Left ventricle myocardium inferior (tissue), 1 donor: ENCODE measurements at places on chromosomes 7 and 10. TPM values are rescaled to one million over a fixed set of nuclear protein-coding genes. Genes with fewer than 3 reads are reported as not detected.

Gene GIMAP8
- 11.0 TPM for total RNA-seq

Gene SDK1
- 1.3 TPM for total RNA-seq

Gene OR2A1
- not detected for total RNA-seq

Gene CYP3A4
- total RNA-seq, result not detected

Gene GPR26
- total RNA-seq, result not detected

GRCh38 chr7:42234736-42235135 lies 2.3 kb downstream of the GLI3 start:
- peaks cover 33% of the 10 kb centered on the region for H3K4me1 ChIP-seq
- H3K36me3 ChIP-seq, result no peaks in the 10 kb centered on the region
- no peak for DNase-seq
- peak overlapping the region; percentile 91 for H3K4me3 ChIP-seq
- H3K27ac ChIP-seq, result no peak overlapping the region

DNA sequence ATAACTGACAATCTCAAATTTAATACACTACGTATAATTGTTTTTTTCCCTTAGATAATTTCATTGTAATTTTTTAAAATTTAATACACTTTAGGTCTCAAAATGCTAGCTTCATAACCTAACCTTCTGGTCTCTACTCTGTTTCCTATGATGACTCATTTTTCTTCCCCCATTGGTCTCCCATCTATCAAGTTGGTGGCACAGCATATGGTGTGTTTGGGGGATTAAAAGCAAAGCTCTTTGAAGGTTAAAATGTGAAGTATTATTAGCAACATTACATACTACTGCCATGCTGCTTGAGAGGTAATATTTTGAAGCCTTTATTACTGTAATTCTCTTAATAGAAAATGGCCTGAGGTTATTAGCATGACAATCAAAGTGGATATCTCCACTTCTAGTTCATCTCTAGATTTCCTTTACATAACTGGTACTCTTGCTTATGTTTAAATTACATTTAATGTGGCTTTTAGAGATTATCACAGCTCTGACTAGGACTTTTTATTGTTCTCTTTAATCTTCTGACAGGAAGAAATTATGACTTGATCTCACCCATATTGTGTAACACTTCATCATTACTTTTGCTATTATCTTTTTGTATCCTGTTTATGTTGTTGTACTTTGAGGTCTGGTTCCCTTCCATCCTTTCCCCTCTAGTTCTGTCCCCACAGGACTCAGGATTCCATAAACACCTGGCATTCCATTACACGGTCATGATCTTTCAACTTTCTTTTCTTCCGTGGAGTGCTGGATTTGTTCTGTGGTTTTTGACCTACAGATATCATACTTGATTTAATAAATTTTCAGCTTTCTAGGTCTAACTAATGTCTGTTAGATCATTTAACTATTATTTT lies 185.1 kb downstream of the SEMA3D start:
- peaks cover 21% of the 10 kb centered on the region for H3K4me1 ChIP-seq
- no peak overlapping the region for H3K27ac ChIP-seq
- H3K4me3 ChIP-seq, result no peak overlapping the region
- H3K36me3 ChIP-seq, result no peaks in the 10 kb centered on the region
- H3K27me3 ChIP-seq, result no peaks in the 10 kb centered on the region

DNA sequence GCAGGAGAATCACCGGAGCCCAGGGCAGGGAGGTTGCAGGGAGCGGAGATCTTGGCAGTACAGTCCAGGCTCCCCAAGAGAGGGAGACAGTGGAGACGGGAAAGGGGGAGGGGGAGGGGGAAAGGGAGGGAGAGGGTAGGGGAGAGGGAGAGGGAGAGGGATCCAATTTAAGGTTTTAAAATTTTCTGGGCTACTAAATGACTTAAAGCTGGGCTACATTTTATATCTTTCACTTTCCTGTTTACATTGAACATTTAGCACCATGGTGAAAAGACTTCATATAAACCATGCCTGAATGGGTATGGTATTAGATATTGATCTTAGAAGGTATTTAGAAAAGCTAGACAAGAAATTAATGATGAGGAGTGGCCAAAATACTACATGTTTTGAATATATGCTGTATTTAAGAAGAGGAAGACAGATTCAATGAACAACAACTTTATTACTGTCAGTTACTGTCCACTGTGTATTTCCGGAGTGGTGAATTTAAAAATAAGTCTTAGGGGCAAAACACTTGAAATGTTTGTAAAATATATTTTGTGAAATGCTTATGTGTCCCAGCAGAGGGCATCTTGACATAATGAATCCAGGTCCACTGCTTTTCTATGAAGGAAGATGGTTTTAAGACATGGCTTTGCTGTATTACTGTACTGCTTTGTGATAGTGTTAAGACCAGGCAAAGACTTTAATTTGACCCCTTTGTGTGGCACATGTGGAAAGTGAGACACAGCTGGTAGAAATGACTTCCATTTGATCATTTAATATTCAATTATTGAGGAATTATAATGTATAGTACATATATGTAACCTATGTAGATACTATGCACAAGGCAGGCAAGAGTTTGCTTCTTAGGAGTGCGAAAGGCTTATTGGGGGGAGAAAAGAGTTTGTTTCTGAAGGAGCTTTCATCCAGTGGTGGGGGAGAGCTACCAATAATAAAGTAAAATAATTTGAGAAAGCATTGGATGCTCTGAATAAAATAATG lies 52.8 kb downstream of the NRF1 start:
- H3K4me1 ChIP-seq, result no peaks in the 10 kb centered on the region
- no peak overlapping the region for H3K27ac ChIP-seq
- no peaks in the 10 kb centered on the region for H3K27me3 ChIP-seq

- no peak for DNase-seq
- peaks cover 33% of the 10 kb centered on the region for H3K4me1 ChIP-seq
- no peaks in the 10 kb centered on the region for H3K36me3 ChIP-seq
- H3K4me3 ChIP-seq, result no peak overlapping the region
These were observed 66.1 kb downstream of the AMZ1 start for GRCh38 chr7:2754086-2754485.

DNA sequence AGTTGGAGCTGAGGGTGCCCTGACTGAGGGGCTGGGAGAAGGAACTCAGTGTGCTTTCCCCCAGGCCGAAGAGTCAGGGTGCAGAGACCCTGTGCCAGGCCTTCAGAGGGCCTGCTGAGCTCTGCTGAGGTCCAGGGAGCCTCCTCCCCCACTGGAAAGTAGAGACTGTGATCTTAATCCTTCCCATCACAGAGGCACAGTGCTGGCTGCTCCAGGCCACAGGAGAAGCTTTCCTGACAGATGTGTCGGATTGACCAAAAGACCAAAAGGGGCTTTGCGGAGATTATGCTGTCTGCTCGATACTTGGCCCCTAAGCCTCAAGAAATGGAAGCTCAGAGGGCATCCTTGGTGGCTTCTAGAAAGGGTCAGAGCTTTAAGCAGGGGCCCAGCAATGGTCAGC lies 32.9 kb upstream of the BTRC start:
- H3K36me3 ChIP-seq, result no peaks in the 10 kb centered on the region
- no peak overlapping the region for H3K4me3 ChIP-seq
- peaks cover 29% of the 10 kb centered on the region for H3K27me3 ChIP-seq
- H3K4me1 ChIP-seq, result no peaks in the 10 kb centered on the region
- no peak overlapping the region for H3K27ac ChIP-seq

DNA sequence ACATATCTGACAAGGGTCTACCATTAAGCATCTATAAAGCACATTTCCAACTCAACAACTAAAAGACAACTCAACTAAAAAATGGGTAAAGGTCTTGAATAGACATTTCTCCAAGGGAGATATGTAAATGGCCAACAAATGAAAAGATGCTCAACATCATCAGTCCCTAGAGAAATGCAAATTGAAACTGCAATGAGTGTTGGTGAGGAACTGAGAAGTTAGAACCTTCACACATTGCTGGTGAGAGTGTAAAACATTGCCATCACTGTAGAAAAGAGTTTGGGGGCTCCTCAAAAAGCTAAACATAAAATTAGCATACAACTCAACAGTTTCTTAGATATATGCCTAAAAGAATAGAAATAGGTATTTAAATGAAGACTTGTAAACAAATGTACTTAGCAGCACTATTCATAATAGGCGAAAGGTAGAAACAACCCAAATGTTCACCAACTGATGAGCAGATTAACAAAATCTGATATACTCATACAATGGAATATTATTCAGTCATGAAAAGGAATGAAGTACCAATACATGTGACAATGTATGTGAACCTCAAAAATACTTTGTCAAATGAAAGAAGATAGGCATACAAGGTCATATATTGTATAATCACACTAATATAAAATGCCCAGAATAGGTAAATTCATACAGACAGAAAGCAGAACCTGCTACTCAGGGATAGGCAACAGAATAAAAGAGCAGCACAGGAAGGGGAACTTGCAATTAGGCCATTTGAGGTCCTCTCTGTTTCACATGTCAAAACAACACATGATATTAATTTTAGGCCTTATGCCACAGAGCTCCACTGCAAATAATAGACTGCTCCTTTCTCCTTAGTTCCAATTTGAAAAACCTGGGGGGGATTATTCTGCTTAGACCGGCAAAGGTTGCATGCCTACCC lies 10.6 kb upstream of the LRRC72 start:
- H3K4me1 ChIP-seq, result no peaks in the 10 kb centered on the region
- DNase-seq, result no peak
- no peaks in the 10 kb centered on the region for H3K27me3 ChIP-seq
- H3K27ac ChIP-seq, result no peak overlapping the region
- H3K36me3 ChIP-seq, result no peaks in the 10 kb centered on the region

GRCh38 chr7:6306471-6306870 lies 34.0 kb upstream of the CYTH3 start:
- no peak for DNase-seq
- no peaks in the 10 kb centered on the region for H3K27me3 ChIP-seq
- H3K27ac ChIP-seq, result no peak overlapping the region
- H3K4me1 ChIP-seq, result no peaks in the 10 kb centered on the region
- no peaks in the 10 kb centered on the region for H3K36me3 ChIP-seq

GRCh38 chr7:44867073-44867995 lies 18.0 kb downstream of the PURB start:
- H3K27ac ChIP-seq, result peak overlapping the region; percentile 14
- no peak for DNase-seq
- peaks cover 6% of the 10 kb centered on the region for H3K4me1 ChIP-seq

DNA sequence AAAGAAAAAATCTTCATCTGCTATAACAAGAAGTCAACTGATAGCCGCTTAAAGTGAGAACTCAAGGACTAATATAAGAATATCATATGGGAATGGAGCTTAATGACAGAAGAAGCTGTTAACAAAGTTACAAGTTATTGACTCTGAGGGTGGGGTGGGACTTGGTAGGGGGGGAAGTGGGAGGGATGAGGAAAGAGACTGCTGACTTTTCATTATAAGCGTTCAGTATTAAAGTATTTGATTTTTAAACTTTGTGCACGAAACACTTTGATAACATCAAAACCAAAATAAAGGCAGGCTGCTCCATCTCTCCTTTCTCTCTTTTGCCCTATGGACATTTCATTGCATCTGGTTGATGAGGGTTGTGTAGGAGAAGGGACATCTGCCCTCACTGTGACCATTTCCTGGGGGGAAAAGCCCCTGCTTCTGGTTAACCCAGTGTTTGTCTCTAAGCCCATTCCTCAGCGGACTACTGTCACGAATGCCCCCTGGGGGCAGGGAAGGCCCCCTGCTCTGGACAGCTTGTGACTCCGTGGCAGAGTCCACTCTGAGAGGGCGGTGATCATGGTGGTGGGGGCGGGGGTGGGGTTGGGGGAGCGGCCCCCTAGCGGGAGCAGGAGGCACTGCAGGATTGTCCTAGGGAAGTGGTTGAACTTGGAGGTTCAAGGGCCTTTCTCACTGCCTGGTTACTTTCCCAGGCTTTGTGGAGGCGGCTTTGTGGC lies 17.4 kb downstream of the SLC13A4 start:
- H3K27me3 ChIP-seq, result no peaks in the 10 kb centered on the region
- peaks cover 15% of the 10 kb centered on the region for H3K4me1 ChIP-seq
- no peaks in the 10 kb centered on the region for H3K36me3 ChIP-seq
- no peak for DNase-seq
- no peak overlapping the region for H3K27ac ChIP-seq

- H3K4me1 ChIP-seq, result peaks cover 23% of the 10 kb centered on the region
- no peaks in the 10 kb centered on the region for H3K36me3 ChIP-seq
- H3K27me3 ChIP-seq, result peaks cover 50% of the 10 kb centered on the region
- H3K4me3 ChIP-seq, result no peak overlapping the region
- no peak overlapping the region for H3K27ac ChIP-seq
- no peak for DNase-seq
These were observed 4.4 kb upstream of the SEPHS1 start for GRCh38 chr10:13352519-13352918.

DNA sequence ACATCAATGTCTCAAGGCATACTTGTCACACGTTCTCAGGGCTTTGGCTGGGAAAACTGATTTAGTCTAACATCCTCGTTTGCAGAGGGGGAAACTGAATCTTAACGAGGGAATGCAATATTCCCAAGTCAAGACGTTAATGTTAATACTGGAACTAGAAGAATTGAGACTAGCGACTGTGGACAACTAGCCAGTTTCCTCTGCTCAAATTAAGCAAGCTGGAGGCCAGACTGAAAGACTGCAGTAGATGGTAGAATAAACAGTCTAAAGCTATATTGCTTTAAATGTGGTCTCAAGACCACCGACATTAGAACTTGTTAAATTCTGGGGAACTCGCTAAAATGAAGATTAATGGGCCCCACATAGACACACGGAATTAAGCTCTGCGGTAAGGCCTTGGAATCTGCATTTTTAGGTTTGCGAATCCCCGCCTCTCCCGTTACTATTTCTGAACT lies 639 bp upstream of the TFAM start:
- peaks cover 39% of the 10 kb centered on the region for H3K4me1 ChIP-seq
- peaks cover 27% of the 10 kb centered on the region for H3K36me3 ChIP-seq
- H3K4me3 ChIP-seq, result peak overlapping the region; percentile 79
- no peaks in the 10 kb centered on the region for H3K27me3 ChIP-seq

- no peaks in the 10 kb centered on the region for H3K36me3 ChIP-seq
- H3K4me3 ChIP-seq, result peak overlapping the region; percentile 58
These were observed 141.6 kb upstream of the TCERG1L start for GRCh38 chr10:131452926-131453720.

DNA sequence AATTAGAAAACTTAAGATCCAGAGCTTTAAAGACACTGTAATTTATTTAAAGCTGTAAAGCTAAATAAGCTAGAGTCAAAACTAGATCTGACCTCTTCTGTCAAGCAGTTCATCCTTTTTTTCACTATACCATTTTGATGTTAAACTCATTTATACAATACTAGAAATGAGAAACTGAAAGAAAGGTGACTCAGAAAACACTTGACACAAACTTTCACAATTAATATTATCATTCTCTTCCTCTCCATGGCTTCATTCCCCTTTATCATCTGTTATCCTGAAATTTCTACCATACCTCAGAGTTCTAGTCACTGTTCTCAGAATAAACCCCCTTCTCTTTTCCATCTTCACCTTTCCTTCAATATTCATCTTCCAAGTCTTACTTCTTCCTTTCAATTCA lies 1.3 kb downstream of the FIGNL1 start:
- H3K36me3 ChIP-seq, result peaks cover 22% of the 10 kb centered on the region
- no peak overlapping the region for H3K27ac ChIP-seq
- no peak for DNase-seq

DNA sequence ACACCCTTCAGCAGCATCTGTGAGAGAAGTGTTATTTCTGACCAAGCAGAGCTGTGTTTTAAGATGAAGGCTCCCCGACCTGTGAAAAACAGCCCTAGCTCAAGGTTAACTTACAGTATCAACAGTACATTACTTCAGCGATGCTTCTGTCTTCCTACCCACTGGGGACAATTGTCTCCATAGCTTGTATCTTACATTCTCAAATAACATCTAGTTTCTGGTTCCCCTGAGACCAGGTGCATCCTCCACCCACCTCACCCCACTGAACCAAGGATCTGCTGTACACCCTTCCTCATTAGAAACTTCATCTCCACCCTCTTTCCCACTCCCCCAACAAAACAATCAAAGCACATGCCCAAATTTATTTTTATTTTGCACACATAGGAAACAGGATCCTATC lies 102.0 kb downstream of the VOPP1 start:
- no peak overlapping the region for H3K27ac ChIP-seq
- no peak for DNase-seq
- H3K4me3 ChIP-seq, result no peak overlapping the region
- H3K4me1 ChIP-seq, result peaks cover 3% of the 10 kb centered on the region
- no peaks in the 10 kb centered on the region for H3K27me3 ChIP-seq
- peaks cover 21% of the 10 kb centered on the region for H3K36me3 ChIP-seq
